H4 (cell line): ENCODE measurements at places on chromosomes 2 and 18.

DNA sequence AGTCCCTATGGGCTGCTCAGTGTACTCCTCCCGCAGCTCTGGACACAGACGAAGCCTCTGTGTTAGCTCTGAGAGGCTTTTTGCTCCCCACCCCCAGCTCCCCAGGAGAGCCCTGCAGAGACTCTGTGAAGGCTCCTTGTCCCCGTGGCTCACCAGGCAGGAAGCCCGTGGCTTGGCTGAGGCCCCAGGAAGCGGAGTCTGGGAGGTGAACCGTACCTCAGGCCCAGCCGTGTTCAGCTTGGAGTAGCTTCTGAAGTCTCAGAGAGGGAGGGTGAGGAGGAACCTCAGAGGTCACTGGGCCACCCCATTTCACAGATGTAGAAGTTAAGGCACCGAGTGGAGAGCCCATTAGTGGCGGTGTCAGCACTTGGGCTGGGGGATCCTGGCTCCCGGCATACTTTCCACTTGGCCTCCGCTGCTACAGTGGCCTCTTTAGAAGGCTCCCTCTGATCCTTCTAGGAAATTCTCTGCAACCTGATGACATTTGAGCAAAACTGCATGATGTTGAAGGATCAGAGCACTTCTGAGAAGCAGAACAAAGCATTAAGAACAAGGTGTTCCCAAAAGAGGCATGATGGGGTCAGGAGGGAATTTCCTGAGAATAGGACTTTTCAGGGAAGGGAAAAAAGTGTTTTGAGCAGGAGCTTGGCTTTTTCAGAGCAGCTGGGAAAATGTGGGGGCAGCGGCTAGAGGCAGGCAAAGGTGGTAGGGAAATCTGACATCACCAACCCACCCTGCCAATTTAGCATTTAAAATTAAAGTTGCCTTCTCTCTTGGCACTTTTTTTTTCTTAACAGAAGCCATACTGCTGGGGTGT, 79.1 kb downstream of the MCFD2 start:
- DNase-seq, result peak; percentile 79

GRCh38 chr2:203328760-203329540, 756 bp downstream of the ABI2 start:
- DNase-seq, result peak; percentile 20

- DNase-seq, result peak; percentile 33
Measured at GRCh38 chr2:15782009-15782751, 158.2 kb upstream of the MYCN start.

DNA sequence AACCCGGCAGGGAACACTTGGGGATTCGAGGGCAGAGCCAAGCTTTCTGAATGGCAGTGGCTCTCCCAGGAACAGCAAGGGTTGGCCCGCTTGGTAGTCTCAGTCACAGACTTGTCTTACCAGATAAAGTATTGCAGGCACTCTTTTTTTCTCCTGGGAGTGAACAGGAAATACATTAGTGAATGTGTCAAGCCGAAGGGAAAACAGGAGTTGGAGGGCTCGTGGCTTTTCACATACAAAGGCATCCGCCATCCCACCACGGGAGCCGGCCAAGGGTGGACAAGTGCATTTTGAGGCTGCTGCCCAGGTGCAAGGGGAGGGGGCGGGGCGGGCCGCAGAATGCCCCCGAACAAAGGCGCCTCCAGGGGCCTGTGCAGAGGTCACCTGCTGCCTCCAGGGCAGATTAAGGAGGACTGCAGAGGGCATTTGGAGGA, 163.3 kb upstream of the SIX3 start:
- DNase-seq, result no peak

DNA sequence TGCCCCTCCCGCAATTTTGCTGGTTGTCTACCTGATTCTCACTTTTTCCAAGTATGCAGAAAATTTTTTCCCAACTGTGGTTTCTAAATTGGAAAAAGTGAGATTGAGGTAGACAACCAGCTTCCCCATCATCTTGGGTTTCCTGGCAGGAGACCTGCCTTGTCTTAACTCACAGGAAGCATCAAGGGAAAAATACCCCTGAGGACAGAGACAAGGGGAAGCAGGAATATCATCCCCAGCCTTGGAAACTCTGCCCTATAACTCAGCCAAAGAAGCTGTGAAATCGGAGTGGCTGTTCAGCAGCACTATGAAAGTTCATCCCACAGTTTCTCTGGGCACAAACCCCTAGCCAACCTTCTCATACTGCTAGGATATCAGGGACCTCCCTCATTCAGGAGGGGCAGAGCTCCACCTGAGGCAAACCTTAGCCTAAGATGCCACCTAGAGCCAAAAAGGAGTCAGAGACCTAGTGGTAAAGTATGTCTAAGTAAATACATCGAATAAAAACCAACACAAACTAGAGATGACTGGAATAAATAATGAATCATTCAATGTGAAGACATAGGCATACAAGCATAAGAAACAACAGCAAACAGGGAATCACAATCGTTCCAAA, 68.2 kb downstream of the ZSWIM2 start:
- peak; percentile 45 for DNase-seq
